A172 (cell line): ENCODE measurements at places on chromosomes 5 and 9. TPM values are rescaled to one million over a fixed set of nuclear protein-coding genes. Genes with fewer than 3 reads are reported as not detected.

GRCh38 chr9:69873401-69873950 lies 52.9 kb downstream of the CFAP95 start:
- no peak for DNase-seq

DNA sequence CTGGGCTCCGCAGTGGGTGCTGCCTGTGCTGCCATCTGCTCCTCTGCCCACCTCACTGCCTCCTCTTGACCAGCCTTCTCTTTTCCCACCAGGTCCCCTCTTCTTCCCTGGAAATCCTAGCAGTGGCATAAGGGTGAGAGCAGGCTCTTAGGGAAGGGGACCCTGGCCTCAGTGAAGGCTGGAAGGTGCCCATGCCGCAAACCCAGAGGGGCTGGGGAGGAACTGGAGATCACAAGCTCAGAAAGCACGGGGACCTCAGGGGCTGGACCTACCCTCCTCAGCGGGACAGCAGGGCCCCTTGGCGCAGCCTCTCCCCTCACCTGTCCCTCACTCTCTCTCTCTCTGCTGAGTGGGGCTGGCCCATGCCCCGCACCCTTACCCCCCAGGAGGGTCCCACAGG lies 144.4 kb upstream of the IRX2 start:
- no peak for DNase-seq

- no peak for DNase-seq
These were observed 97.7 kb downstream of the MAP1B start for GRCh38 chr5:72204946-72205345.

The ZBED3 gene
- total RNA-seq: 0.71 and 0.89 TPM in 2 replicates

The RNF183 gene
- total RNA-seq: not detected in 2 replicates

- no peak for DNase-seq
These were observed 86.2 kb downstream of the CSNK1G3 start for GRCh38 chr5:123598028-123598689.

DNA sequence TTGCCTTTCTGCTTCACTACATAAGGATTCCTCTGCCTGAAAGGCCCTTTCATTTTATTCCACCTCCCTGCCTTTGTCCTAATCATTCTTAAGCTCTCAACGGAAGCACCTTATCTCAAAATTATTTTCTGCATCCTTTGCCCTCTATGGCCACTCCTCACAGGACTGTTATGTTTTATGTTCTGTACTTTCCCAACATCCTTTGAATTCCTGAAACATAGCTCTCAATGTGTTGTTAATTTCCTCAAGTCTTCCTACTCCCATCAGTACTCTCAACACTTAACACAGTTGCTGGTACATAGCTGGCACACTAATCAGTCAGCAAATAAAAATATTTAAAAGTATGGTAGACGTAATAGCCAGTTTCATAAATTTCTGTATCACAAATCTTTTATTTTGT lies 193.0 kb downstream of the RFX3 start:
- no peak for DNase-seq

GRCh38 chr9:19901586-19901985 lies 112.7 kb upstream of the SLC24A2 start:
- DNase-seq: no peak

The OCLN gene
- 3.2 and 6.5 TPM in 2 replicates for total RNA-seq

- DNase-seq: peak; percentile 27
These were observed 23.8 kb upstream of the ZNF622 start for GRCh38 chr5:16489322-16489791.

DNA sequence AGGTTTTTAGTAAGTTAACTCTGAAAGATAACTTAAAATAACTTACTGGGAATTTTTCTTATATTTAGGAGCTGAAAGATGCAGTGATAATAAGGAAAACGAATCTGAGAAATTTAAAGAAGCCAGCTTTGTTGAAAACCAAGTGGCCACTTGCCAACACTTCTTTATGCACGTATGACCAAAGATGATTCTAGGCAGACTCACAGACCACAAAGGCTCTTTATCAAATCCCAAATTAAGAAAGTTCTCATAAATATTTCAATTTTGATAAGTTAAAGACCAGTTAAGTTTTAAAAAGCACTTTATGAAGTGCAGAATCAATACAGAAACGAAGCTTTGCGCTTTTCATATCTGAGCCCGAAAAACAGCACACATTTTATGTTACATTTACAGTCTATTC lies 1.5 kb downstream of the AFF4 start:
- DNase-seq: peak; percentile 40

GRCh38 chr5:58239045-58239444 lies 220.8 kb downstream of the PLK2 start:
- DNase-seq: no peak

DNA sequence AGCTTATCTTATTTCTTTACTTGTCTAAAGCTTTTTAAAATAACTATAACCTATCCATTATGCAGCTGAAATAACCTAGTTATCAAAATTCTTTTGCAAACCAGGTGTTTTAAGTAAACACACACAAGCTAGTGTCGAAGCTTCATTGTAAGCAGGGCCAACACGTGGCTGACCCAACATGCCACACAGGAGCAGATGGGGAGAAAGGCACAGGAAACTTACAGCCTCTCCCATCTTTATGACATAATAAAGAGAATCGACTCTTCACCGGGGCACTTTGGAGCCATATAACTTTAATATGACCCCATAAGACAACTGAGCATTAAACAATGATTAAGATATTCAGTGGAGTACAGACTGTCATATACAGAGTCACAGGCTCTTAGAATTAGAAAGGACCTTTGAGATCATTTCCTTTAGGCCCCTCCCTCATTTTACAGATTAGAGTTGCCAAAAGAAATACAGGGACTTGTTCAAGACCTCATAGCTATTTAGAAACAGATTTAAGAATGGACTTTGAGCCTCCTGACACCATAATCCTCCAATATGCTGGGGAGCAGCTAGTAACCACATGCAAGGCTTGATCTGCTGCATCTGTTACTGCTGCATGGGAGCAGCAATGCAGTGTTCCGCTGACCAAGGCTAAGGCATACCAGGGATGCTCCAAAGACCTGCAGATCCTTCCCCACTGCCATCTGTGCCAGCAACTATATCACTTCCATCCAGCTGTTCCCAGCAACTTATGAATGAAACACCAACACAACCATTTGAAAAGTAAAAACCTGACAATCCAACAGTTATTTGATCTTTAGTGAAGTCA lies 75.4 kb downstream of the RASEF start:
- DNase-seq: no peak

DNA sequence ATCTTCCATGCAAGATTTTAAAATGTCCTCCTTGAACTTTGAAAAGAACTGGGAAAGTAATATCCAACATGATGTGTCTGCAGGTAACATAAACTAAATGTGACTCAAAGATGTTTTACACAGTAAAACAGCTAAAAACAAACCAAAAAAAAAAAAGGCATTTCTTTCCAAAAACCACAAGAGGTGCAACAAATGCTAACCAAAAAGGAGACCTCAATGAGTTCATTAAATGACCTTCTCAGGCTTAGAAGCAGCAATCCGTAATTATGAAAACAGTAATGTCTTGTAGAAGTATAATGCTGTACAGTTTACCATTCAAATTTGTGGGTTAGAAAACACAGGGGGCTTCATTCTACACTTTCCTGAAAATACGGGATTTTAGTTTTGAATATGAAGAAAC lies 2.5 kb downstream of the RNF145 start:
- DNase-seq: no peak

DNA sequence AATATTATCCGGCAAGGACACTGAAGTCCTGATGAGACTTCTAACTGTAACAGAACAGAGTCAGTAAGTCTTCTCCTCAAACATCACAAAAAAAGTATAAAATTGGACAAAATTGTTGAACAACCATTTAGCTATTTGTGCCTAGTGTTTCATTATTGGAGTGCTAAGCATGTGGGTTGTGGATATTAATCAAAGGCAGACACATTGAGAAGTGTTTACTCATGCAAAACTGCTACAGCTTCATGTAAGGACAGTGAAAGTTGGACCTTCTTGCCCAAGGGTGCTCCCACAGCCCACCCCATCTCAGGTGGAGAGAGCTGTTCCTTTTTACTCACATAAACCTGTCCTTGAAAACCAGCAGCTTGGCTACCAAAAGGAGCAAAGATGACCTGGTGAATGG lies 355.1 kb upstream of the DAB2 start:
- DNase-seq: no peak

- peak; percentile 32 for DNase-seq
These were observed 27.0 kb downstream of the GRIN3A start for GRCh38 chr9:101711330-101711941.

The DAB2 gene
- total RNA-seq: 38.5 and 46.1 TPM in 2 replicates

DNA sequence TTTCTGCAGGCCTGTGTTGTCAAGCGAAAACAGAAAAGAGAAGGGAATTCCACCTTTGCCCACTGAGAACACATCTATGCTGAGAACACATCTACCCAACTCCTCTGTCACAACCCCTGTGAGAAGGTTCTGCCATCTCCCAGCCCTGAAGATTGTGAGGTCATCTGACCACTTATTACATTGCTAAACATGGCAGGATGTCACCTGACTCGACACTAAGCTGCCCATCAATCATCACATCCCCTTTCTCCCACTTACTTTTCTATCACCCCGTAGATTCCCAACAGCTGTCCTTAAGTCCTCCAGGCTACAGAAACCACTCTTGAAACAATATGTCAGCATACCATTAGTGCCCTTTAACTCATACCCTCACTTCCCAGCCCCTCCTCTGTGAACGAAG lies 64.2 kb upstream of the PRSS3 start:
- DNase-seq: no peak

DNA sequence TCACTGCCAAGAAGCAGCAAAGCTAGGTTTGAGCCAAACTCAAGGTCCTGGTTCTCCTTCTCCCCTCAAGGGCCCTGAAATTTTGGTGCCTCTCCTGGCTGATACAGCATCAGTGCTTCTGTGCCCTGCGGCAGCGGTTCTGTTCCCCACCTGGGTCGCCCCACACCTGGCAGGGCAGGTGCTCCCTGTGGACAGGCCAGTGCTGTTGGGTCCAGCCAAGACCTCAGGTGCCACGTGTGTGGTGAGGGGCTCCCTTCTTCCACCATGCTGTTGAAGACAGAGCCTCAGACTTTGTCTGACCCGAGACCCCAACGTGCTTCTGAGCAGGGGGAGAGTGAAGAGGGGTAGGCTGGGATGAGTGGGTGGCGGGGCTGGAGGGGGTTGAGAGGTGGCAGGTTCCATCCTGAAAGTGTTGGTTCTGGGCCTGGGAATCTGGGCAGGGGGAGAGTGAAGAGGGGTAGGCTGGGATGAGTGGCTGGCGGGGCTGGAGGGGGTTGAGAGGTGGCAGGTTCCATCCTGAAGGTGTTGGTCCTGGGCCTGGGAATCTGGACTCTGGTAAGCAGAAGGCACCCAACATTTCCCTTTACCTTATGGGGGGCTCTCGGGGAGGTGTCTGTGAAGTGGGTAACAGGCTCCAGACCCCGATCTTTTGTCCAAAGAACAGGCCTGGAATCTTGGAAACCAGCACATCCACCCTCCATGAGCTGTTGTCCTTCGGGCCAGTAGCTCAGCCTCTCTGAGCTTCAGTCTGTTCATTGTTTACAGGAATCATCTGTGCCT lies 2.3 kb downstream of the PLEKHG4B start:
- no peak for DNase-seq

- no peak for DNase-seq
These were observed 193.8 kb downstream of the GADD45G start for GRCh38 chr9:89798547-89799120.

DNA sequence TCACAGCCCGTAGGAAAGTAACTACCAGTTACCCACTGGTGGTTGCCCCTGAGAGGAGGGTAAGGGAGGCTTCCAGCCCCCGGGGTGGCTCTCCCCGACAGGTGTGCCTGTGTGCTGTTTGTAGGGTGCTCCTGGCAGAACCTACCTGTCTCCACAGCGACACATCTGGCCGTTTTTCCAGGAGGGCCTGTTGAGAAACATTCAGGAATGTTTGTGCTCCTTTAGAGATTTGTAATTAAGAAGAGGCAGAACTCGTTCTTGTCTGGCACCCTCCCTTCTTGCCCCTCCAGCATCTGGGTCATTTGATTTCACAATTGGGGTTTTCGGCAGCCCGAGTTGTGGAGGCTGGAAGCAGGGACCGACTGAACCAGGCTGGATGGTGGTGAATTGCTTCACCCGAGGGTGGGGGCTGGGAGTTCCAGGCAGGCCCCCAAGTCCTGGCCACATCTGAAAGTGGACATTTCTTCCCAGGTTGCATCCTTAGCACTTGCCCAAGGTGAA lies 74.2 kb downstream of the WWC1 start:
- no peak for DNase-seq

DNA sequence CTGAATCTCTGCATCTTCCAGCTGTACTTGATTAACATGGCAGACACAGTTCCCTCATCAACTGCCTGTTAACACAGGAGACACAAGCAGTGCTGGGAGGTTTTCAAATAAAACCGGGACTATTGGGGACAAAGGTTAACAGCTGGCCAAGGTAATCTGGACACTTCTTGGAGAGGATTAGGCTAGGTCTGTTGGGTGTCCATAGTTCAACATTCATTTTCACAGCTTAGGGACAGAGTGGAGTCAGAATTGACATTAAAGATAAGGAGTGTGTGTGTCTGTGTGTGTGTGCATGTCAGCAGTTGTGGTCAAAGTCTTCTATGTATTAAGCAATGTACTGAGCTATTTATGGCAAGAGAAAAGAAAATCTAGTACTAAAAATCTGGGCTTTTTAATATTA lies 216.2 kb downstream of the MED10 start:
- DNase-seq: no peak

GRCh38 chr9:134173127-134174072 lies 9.0 kb upstream of the RNU6ATAC start:
- DNase-seq: no peak

The SLC6A18 gene
- total RNA-seq: not detected in 2 replicates

The PLPP7 gene
- 0.14 and 1.0 TPM in 2 replicates for total RNA-seq

The HRCT1 gene
- 1.0 TPM in 1 of 2 replicates, not detected in the other for total RNA-seq

- DNase-seq: no peak
These were observed 1.6 kb upstream of the DBN1 start for GRCh38 chr5:177474846-177475562.

- no peak for DNase-seq
These were observed 44.5 kb upstream of the CDH6 start for GRCh38 chr5:31148959-31149475.

- DNase-seq: no peak
These were observed 175.5 kb downstream of the TTLL11 start for GRCh38 chr9:121917375-121918335.

- DNase-seq: no peak
These were observed 200.0 kb downstream of the PARP8 start for GRCh38 chr5:50866415-50866814.

- DNase-seq: no peak
These were observed 1.4 kb downstream of the RPS6 start for GRCh38 chr9:19378647-19379046.
